Activated CD4-positive, alpha-beta memory T cell treated with anti-CD3 and anti-CD28 coated beads for 36 hours (primary cell): ENCODE measurements at places on chromosomes 2 and 18.

- peak; percentile 10 for DNase-seq
Observed at GRCh38 chr2:113791697-113792590, 35.5 kb upstream of the SLC35F5 start.

DNA sequence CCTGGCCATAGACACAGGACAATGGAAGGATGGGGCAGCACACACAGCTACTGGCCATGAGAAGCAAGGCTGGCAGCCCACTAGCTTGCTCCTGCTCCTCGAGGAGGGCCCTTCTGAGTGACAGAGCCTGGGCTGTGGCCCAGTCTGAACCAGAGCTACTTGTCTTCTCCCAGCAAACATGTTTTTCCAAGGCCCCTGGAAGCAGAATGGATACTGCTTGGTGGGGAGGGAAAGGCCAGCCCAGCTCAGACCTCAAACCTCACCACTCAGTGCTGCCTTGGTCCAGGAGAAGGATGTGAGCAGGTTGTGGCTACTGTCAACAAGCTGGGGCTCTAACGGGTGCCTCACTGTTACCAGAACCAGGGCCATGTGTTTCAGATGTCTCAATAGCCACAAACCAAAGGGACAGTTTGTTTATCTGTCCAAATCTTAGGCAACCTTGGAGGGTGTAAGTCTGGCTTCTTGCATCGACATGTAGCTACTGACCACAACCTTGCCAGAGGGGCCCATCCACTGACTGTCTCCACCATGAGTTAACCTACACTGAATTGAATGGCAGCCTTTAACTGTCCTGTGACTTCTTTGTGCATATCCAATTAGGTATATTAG is 98.6 kb downstream of the TGFA start:
- DNase-seq: no peak

GRCh38 chr2:71330585-71331330 is 824 bp upstream of the ZNF638 start:
- DNase-seq: no peak

DNA sequence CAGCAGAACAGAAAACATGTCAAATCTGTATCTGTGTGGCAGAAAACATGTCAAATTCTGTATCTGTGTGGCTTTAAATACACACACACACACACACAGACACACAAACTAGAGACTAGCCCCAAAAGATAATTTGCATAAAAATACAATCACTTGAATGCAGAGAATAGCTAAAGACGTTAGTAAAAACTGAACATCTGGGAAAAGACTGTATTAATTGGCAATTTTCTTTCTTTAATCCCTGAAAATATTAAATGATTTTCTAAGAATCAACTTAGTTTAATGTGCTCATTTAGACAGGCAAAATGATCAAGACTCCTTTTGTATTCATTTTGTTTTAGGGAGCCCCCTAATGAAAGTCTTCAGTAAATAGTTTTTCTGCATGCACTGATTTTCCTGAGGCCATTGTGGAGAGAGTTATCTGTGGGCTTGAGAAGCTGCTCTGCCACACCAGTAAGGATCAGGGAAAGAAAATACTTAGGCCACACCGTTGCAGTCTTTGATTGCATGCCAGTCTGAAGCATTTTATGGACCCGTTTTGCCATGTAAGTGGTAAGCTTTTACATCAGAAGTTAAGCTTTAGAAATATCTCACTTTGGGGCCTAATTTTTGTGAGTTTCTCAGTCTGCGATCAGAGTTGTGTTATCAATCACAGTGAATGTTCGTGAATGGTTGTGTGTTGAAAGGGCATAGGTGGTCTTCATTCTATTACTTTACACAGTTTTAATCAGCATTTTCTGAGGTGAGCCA is 2.2 kb downstream of the SPATS2L start:
- DNase-seq: no peak

DNA sequence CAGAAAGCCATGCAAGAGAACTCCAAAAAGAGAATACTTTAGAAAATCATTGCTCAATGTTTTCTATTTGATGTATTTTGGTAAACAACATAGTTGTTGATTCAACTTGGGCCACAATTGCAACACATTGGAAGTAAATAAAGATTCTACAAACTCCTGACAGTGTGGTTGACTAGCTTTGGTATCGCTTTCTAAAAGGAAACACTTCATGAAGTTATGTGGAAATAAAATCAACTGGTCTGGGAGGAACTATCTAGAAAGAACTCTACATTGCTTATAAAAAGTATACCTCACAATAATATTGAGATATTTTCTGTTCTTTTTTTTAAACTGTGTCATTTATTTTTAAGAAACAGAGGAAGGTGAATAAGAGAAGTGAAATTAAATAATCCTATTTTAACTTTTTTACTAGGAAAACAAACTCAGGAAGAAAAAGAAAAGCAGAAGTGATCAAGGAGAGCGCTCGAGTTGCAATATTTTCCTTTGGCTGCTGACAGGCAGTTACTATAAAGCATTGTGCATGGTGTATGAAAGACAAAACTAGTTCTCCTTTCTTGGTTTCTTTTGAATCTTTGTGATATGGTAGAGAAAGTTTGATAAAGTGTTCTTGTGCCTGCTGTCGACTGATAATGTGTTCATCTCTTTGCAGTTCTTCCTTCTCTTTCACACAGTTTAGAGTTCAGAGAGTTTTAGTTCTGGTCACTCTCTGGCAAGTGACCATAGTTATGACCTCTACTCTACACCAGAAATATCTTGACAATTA is 3.0 kb downstream of the DHRS9 start:
- DNase-seq: no peak

- DNase-seq: no peak
Observed at GRCh38 chr2:220550995-220551700, 923.7 kb downstream of the SLC4A3 start.
